GM13976 (cell line): ENCODE measurements at places on chromosomes 3 and 15.
A peak's percentile ranks its signal among the peaks of the same experiment; 100 is the strongest.

DNA sequence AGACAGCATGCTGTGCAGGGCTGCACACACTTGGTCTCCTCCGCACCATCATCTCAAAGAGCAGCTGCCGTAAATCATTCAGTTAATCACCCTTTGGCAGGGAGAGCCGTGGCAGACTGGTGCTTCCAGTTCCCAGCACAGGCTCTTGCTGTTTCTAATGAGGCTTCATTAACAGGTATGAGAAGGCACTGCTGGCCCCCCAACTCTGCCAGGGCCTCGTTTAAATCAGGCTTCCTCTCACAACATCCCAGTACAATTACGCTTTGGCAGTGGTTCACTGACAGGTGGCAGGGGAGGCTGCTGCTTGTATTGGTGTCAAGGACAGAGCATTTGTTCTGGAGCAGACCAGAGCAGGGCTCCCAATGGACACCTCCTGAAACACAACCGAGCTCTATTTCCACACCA lies 77.1 kb downstream of the BFSP2 start:
- DNase-seq = no peak

- no peak for DNase-seq
Measured at GRCh38 chr15:59268852-59269407, 62.3 kb downstream of the LDHAL6B start.

- no peak for DNase-seq
Measured at GRCh38 chr15:100595964-100596363, 6.0 kb downstream of the LINS1 start.

GRCh38 chr3:51987568-51987967 lies 4.2 kb downstream of the ACY1 start:
- no peak for DNase-seq

- DNase-seq = no peak
Measured at GRCh38 chr15:101115786-101116680, 135.8 kb downstream of the CHSY1 start.

DNA sequence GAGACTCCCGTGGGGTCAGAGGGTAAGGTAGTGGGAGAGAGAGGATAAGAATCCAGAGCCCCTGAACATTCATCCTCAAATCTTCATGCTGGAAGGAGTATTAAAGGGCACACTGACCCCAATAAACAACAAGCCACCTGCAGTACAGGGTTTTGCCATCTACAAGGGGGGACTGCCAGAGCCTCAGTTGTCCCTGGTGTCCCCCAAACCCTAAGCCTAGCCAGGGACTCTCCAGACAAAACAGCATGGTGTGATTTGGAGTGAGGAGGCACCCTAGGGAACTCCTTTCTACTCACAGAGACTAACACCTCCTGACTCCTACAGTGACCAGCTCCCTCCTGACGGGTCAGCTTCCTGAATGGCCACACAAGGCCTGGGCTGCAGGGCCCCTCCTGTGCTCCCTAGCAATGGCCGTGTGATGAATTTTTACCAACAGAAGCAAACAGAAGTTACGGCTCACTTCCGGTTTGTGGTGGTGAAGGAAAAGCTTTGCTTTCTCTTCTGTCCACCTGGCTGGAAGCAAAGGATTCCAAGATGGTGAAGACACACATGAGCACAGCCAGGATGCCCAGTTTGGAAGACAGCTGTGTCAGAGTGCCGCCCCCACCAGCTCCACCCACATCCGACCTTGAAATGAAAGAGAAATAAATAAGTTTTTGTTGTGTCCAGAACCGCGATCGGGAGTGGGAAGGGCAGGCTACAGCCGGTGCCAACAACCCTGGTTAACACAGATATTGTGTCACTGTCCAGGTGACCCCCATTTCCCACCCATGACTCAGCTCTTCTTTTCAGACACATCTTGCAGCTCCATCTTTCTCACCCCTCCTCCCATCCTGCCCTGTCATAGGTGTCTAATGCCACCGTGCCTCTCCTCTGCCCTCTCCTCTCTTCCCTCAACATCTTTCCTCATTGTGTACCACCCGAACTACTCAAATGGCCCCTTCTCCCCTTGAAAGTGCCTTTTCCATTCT lies 69.6 kb upstream of the ATP13A3 start:
- no peak for DNase-seq

DNA sequence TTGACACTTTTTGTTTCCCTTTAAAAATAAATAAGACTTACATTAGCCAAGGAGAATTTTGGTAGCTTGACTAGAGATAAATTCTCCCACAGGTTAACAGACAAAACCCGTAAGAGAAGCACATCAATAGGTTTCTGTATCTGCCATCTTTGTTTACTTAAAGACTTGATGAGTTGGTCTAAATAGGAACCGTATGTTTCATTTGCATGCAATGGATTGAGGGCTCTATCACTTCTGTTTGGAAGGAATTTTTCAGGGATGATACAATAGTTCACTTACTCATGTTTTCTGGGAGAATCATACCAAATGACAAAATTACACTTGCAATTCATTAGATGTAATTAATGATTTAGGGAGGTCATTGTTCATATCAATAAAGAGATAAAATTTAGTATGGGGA lies 631.5 kb upstream of the NR2F2 start:
- DNase-seq = no peak

GRCh38 chr15:80854104-80854503 lies 74.9 kb downstream of the CEMIP start:
- no peak for DNase-seq

DNA sequence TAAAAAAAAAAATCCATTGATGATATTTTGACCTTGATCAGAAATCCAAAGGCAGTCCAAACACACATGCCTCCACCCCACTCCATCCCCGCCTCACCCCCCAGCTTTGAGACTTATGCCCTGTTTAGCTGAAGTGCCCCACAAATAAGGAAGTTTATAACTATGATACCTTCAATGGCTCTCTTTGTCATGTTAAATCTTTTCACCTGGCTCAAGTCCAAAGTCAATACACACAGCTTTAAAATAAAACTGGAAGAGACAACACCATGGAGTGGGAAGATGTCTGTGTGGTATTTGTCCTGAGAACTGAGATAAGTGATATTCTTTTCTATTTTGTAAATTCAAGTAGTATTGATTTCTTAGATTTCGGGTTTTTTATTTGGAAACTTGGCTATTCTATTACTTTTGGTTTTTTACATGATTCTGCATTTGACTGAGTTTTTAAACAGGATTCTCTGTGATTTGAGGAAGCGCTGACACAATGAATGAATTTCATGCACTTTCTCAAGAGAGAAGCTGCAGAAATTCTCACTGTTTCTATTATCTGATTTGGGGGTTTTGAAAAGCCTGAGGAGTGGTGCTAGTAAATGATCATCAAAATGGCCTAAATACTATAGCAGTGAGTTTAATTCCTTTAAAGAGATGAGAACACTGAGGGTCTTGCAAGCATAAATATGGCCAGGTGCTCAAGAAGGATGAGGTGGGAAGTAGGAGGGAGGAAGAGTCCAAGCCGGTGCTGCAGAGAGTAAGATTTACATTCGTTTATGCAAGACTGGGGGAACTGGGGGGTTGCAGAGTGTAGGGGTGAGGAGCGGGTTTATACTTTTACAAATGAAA lies 5.2 kb downstream of the FOXB1 start:
- no peak for DNase-seq

DNA sequence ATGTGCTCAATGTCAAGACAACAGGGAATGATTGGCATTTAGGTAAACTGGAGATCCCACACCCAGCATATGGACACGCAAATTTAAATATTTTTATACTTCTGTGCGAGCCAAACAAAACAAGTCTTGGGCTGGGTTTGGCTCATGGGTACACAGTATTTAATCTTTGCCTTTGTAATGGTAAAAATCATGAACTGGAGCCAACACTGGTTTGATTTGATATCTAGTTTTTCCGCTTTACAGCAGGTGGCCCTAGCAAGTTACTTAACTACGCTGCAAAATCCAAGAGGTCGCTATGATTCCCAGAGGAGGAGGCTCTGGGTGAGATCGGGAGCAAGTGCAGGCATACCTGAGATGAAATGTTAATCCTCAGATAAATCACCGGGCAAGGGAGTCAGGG lies 207.9 kb upstream of the SATB1 start:
- no peak for DNase-seq

DNA sequence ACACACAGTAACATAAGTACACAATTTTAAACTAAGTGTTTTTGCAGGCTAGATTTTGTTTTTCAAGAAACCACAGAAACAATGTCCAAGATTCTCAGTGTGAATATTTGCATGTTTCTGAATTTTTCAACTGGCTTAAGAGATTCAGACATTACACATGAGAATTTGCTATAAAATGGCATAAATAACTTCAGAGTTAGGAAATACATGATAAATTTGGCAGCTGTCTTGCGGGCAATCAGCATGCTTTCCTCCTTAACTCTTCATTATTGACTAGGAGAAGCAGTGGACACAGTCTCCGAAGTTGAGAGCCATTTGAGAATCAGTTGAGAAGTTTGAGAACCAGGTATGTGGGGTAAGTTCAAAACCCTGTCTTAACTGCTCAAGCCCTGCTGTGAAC lies 625.6 kb upstream of the SGO1 start:
- DNase-seq = no peak

GRCh38 chr3:24004171-24004938 lies 59.3 kb downstream of the NR1D2 start:
- no peak for DNase-seq

DNA sequence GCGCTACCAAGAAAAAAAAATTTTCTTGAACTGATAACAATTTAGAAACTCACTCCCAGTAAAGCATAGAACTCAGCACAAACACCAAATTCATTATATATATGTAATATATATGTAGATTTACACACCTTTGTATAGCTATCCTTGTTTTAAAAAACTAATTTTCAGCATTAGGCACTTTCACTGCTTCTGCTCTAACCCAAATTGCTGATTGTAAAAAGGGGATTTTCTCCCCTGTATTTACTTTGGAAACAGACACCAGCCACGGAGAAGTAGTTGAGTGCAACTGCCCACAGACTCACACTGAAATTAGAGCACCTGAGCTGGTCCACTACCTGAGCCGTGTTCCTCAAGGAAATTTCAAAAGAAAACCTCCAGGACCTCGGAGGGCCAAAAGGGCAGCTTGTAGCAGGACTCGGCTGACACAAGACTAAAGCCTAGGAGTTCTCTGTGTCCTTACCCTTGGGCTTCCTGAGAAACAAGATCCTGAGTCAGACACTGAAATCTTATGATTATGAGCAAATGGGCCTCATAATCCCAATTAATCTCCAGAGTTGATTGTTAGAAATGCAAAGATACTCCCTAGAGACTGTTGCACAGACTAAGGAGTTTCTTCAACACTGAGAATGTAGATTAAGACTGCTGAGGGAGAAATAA lies 106.0 kb downstream of the TNIK start:
- no peak for DNase-seq

DNA sequence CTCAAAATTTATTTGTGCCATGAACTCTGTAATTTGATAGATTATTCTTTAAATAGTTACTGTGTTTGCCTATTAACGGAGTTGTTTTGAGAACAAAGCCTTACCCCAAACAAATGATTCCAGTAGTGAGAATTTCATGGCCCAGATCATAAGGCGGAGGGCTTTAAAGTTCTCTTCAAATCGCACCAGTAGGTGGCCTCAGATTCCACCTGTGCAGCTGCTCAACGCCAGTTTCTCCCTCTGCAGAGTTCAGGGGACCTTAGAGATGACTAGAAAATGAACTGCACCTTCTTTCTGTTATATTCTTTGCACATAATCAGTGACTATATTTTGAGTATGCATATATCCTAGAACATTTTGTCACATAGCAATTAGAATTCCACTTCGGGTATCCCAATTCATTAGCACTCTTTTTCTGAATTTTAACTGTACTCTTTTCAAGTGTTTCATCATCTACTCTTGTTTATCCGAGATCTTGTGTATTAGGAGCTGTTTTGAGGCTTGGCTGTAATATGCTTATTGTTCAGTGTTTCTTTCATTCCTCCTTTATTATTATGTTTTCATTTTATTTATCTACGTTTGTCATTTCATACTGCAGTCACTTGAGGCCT lies 232.6 kb upstream of the CHRM5 start:
- peak; percentile 42 for DNase-seq
